ENCODE measurements at places on chromosomes 2 and 18.

- no peak for DNase-seq
Measured at GRCh38 chr2:30315391-30316063, 84.2 kb downstream of the LBH start.

- DNase-seq: no peak
Measured at GRCh38 chr2:181861379-181861778, 30.2 kb upstream of the ITPRID2 start.

GRCh38 chr2:30217644-30218337, 13.5 kb upstream of the LBH start:
- DNase-seq: no peak

DNA sequence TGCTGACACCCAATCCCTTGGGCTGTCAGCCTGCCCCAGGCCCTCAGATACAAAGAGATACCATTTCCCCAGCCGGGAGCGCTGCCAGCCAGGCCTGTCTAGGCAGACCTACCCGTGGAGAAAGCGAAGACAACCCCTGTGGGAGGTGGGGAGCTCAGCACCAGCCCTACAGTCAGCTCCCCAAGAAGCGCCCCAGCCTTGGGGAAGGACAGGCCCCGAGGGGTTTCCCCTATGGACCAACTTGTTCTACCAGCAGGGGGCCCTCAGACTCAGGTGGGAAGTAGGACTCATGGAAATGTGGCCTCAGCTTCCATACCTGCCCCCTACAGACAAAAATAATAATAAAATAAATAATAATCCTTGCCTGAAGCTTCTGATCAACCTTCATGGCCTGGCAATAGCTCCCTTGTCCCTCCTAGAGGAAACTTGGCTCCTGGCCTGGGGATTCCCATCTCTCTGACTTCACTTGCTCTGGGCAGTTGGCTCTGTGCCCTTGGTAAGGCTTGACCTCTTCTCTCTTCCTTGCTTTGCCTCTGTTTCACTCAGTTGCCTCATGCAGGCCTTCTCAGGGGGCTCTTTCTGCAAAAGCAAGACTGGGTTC, 7.0 kb downstream of the SLC35F6 start:
- DNase-seq: no peak

GRCh38 chr2:224638301-224638823, 53.2 kb upstream of the CUL3 start:
- DNase-seq: no peak

DNA sequence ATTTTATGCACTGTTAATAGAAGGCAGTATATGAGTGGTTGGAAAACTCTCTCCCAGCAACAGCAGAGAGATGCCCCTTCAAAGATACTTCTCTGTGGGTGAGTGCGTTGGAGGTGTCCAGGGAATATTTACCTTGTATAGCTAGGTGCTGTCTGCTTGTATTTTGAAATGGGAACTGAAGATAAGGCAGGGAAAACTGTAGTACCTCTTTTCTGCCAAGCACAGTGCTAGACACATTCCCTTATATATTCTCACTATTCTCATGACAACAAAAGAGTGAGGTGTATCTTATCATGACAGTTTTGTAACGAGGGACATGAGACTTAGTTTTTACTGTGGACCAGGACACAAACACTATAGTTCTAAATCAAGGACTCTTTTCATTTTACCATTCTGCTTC, 2.1 kb downstream of the TTC39C start:
- DNase-seq: no peak

DNA sequence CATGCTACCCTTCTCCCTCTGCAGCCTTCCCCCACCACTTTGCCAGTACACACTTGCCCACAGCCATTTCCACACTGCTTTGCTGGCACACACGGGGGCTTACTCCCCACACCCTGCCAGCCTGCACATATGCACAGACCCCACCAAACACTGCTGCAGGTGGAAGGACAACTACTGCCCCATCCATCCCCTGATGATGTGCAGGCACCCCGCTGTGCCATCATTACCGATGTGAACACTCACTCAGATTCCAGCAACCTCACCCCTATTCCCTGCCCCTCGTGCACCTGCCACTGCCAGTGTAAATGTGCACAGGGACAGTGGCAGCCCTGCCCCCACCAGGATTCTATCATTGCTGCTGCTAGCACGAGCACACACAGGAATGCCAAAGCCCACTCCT, 1400.8 kb upstream of the DDX18 start:
- DNase-seq: no peak

- no peak for DNase-seq
Measured at GRCh38 chr2:240648155-240648649, 22.9 kb downstream of the GPR35 start.

- DNase-seq: no peak
Measured at GRCh38 chr2:18560797-18561085, 288 bp upstream of the RDH14 start.

GRCh38 chr2:156147594-156148330, 184.8 kb downstream of the NR4A2 start:
- no peak for DNase-seq

DNA sequence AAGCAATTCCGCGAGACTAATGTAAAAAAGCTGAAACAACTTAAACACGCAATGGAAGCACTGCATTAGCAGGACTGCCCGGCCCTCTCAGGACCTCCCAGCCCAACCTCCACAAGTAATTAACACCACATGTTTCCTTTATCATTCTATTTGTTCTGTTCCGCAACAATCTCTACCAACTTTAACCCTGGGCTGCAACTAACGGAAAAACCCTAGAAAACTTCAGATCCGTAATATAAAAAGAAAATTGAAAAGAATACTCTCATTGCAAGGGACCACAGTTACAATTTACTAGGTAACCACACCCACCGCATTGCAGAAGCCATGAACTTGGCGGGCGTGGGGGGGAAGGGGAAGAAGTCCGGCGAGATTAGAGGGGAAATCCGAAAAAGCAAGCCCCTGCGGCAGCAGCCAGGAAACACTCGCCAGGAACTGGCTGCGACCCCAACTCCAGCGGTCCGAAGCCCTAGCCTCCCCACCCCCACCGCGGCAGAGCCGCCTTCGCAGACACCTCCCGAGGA, 1.2 kb downstream of the EPB41L3 start:
- no peak for DNase-seq

DNA sequence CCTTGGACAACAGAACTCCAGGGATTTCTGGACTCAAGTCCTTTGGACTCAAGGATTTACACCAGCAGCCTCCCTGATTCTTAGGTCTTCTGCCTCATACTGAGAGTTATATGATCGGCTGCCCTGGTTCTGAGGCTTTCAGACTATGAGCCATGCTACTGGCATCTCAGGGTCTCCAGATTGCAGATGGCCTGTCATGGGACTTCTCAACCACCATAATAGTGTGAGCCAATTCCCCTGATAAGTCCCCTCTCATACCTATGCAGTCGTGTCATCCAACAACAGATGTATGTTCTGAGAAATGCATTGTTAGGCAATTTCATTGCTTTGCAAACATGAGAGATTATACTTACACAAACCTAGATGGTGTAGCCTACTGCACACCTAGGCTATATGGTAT, 61.4 kb upstream of the MSTN start:
- no peak for DNase-seq

GRCh38 chr2:158456309-158457066, at the start of the genes CCDC148 and PKP4:
CCDC148 (minus strand) TSS chr2:158456753; CDS start chr2:158456439, 314 bp downstream.
PKP4 (plus strand) TSS chr2:158456952; CDS start chr2:158533185, 76,233 bp downstream.
- DNase-seq: peak; percentile 78

GRCh38 chr18:45050712-45051601, 370.3 kb downstream of the SETBP1 start:
- no peak for DNase-seq

GRCh38 chr2:47238638-47239037, 83.5 kb upstream of the STPG4 start:
- no peak for DNase-seq

DNA sequence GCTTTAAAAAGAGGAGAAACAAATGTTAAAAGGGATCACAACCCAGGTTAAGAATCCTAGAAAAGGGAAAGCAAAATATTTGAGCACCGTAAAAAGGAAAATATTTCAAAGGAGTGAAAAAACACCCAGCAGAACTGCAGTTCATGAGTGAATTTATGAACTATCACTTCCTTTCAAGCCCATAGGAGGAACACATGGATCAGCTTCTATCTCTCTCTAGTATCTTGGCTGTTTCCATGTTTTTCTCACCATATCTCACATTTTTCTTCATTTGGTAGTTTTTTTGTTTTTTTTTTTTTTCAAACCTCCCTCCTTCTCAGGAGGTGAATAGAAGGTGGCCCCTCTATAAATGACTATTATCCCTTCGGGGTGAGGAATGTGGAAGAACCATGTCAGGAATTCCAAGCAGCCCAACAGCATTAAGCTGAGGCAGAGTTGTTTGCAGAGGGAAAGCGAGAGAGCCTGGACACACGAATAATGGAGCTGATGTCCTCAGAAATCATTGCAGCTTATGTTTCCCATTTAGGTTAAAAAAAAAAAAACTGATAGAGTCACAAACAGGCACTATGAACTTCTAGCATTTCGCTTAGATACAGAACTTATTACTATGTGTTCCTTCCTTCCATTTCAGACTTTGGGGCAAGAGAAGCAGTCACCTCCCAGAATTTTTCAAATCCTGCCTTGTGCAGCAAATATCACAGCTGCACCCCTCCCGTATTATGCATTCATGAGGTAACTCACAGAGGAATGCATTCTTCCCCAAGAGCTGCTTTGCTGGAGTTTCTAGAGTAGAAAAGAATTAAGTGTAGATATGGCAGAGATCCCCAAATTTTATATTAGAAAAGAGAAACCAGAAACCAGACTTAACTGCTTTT, 315.6 kb downstream of the IRS1 start:
- no peak for DNase-seq

- no peak for DNase-seq
Measured at GRCh38 chr2:3432693-3433338, 53.3 kb downstream of the TRAPPC12 start.

DNA sequence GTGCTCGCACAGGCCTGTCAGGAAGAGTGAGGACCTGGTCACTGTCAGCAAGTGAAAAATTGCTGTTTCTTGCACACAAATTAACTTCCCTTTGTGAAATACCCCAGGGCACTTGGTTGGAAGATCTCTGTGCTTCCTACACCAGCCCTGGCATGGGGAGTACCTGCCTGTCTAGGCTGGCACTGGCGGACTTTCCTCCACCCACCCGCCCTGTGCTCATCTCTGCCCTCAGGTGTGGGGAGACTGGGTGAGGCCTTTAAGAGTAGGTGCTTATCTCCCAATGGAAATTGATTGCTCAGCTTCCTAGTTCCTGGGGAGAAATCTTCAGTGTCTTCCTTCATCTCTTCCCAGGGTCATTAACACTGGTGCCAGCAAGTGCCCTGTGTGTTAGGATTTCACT, 42.1 kb downstream of the IMPA2 start:
- DNase-seq: no peak

DNA sequence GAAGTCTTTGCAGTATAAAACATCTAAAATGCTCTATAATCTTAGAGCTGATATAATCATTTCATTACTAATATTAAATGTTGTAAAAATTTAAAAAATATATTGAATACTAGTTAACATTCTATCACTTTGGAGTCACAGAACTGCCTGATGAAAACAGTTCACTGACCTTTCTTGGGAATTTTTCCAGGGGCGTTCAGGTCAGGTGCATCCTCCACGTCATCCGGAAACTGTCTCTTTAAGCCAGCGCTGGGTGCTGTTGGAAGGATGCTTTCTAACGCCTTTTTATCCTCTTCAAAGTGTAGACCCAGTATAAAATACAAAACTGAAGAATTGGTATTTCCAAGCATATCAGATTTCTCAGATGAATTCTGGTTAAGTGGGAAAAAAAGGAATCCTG, 22.8 kb downstream of the LONRF2 start:
- no peak for DNase-seq

GRCh38 chr18:1104181-1104881, 199.7 kb downstream of the ADCYAP1 start:
- DNase-seq: no peak

DNA sequence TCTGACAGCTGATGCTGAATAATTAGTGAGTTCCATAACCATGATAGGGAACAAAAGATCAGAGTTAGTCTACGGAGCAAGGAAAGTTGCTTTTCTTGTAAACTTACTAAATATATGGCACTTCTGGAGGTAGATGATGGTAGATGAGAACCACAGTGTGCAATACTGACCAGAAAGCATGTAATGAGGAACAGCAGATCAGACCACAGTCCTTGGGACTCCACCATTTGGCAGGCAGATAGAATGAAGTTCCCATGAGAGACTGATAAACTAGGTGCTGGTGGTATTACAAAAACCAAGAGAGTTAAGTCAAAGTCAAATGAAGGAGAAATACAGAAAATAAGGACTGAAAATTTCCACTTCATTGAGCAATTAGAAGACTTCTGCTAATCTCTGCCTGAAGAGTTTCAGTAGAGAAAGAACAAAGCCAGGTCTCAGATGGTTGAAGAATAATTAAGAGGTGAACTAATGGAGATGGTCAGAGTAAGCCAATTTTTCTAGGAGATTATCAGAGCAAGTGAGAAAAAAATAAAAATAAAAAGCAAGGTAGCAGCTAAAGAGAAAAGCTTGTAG, 10.4 kb downstream of the CERKL start:
- no peak for DNase-seq

GRCh38 chr2:149926149-149926548, 338.6 kb upstream of the MMADHC start:
- DNase-seq: no peak

DNA sequence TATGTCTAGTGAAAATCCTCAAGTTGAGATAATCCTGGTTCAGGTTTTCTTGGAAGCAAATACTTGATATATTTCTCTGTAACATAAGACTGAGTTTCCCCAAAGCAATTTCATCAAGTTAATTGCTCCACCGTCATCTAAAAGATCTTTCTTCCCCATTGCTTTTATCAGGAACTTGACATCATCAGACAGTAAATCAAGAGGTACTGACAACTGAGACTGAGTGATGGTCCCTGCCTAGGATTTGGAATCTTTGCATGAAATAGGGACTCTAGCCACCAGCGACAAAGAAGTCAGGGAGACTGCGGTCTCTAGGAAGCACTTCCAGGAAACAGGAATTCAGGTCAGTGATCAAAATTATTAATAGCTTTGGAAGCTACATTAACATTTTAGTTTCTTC, 43.4 kb upstream of the SCN1A start:
- no peak for DNase-seq

GRCh38 chr2:210366675-210367080, 51.7 kb upstream of the MYL1 start:
- no peak for DNase-seq

Measured in activated CD8-positive, alpha-beta memory T cell treated with anti-CD3 and anti-CD28 coated beads for 1 hour (primary cell).